ENCODE measurements at places on chromosomes 7 and 10.

GRCh38 chr10:71666639-71667386 lies 52.8 kb downstream of the C10orf105 start:
- no peak for DNase-seq

GRCh38 chr7:128910569-128910945 lies at the start of gene KCP:
TSS of gene KCP (minus strand) at chr7:128910709. CDS start at chr7:128910676, 33 bp downstream.
- DNase-seq: no peak

DNA sequence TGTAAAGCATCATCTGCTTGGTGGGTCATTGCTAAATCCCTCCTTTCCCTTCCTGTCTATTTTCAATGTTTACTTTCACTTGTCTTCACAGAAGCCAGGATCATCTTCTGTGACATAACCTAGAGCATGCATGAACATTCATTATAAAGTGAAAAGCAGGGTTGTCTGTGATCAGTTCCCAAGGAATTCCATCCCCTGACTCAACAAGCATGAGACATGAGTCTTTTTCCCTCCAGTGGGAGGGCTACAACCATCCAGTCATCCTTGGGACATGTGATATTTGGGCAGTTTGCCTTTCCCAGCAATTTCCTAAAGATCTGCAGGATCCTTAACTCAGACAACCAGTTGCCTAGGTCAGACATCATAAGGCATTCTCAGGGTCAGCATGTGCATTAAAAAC lies 166.3 kb upstream of the TMEM196 start:
- DNase-seq: no peak

GRCh38 chr10:89373916-89374711 lies 3.7 kb upstream of the IFIT1B start:
- DNase-seq: no peak

DNA sequence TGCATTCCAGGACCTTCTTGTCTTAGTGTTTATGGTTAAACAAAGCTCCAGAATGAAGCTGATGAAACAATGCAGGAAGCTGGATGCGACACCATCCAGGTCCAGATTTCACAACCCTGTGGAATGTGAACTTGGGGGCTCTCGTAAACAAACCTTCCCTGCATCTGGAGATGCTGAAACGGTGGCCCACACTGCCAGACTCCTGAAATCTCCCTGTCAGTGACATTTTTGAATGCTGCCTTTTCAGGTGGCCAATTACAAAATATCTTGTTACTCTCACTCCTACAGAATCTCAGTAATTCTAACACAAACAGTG lies 18.8 kb downstream of the VIPR2 start:
- no peak for DNase-seq

Data from activated naive CD4-positive, alpha-beta T cell (primary cell).